ENCODE measurements at places on chromosomes 1 and 21.

DNA sequence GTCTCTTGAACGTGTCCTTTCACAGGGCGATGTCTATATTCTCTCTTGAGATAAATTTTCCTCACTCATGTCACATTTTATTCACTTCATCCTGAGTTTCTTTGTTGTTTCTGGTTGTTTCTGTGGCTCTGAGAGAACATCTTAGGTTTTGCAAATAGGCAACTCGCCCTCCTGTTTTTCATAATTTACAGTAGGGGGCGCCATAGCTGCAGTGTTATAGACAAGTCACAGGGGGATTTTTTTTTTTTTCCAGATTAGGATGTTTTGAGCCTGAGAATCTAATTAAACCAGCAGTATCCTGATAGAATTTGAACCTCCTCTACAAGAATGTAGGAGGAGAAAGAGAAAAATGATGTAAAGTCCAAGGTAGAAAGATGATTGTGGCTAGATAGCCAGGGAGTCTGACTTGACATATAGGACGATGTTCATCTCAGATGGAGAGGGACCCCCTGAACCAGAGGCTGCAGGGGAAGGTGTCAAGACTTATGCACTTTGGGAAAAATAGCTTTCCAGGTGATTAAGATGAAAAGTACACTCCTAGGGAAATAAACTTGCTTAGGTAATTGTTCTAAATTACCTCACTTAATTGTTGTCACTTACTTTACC, 76.3 kb downstream of the ZP4 start:
- DNase-seq = no peak

DNA sequence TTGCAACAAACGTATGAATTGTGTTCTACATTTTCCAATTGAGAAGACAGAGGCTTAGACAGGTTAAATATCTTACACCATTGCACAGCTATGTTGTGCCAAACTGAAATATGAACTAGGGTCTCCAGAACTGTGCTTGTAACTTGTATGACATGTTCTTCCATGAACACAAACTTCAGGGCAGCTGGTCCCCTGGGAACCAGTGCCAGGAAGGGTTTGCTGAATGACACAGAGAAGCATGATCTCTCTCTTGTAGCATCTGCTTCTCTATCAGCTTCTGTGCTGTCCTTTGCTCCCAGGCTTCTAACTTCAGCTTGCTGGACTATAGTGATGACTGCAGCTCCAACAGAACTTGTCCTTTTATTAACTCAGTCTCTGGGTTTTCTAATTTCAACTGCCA, 385.5 kb downstream of the SIPA1L2 start:
- no peak for DNase-seq

- no peak for DNase-seq
Observed at GRCh38 chr1:77126307-77126706, 92.9 kb downstream of the PIGK start.

DNA sequence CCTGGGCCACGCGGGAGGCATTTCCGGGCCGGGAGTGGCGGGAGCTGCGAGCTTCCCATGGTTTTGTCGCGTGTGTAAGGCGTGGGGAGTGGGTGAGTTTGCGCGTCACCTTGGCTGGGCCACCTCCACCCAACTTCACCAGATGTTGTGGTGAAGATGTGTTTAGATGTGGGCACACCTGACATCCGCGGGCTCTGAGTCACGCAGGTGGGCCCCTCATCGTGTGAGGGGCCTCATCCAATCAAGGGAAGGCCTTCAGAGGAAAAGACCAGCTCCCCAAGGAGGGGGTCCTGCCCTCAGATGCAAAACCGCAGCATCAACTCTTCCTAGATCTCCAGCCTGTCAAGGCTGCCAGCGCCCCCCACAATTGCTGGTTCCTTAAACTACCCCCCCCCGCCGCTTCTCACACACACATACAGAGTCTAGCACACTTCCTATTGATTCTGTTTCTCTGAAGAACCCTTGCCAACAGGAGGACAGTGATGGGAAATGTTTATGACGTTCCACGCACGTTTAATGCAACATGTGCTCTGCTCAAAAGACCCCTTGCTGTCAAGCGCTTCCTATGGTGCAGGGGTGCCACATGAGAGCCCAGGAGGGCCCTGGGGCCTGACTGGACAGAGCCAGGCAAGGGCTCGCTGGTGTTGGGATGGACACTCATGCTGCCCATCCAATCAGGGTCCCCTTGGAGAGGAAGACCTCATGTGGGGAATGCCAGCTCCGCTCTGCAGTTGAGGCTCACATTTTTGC, 11.9 kb downstream of the ACTRT2 start:
- DNase-seq = no peak

DNA sequence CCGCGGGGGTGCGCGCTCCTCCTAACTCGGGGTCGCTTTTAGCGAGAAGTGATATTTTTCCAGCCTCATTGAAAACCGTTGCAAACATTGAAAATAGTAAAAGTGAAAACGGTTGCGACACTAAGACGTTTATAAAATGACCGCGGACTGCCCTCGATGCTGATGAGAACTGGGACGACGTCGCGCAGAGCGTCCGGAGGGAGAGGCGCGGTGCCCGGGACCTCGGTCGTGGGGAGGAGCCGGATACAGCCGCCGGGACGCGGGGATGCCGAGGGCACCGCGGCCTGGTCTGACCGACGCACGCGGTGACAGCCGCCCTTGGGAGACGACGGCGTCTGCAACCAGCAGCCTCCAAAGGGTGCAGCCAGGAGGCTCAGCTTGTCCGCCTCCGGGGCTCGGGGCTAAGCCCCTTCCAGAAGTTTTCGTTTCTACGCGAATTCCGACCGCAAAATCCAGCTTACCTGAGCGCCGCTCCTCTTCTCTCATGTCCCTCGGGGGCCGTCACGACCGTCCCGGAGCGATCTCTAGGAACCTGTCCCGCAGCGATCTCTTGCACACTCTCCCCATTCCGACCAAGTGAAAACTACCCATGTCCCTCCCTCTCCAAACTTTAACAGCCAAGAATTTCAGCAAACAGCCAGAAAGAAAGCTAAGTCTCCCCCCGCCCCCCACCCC, 144.4 kb upstream of the ETS2 start:
- no peak for DNase-seq
